ENCODE measurements at places on chromosomes 4 and X. TPM values are rescaled to one million over a fixed set of nuclear protein-coding genes. Genes with fewer than 3 reads are reported as not detected.

The NAP1L2 gene
- not detected for total RNA-seq

The TMPRSS11F gene
- total RNA-seq, result not detected

The CT83 gene
- not detected for total RNA-seq

The SYP gene
- 1.1 TPM for total RNA-seq

The SSX1 gene
- total RNA-seq, result not detected

The ANKRD37 gene
- 6.7 TPM for total RNA-seq

The FGFBP1 gene
- total RNA-seq, result 0.36 TPM

The HMGB3 gene
- 26.7 TPM for total RNA-seq

The CSAG2 gene
- not detected for total RNA-seq

The TMPRSS11D gene
- not detected for total RNA-seq

The SEPTIN11 gene
- 24.7 TPM for total RNA-seq

The CT45A10 gene
- not detected for total RNA-seq

The C4orf54 gene
- not detected for total RNA-seq

The ZDHHC15 gene
- not detected for total RNA-seq

The FRAS1 gene
- total RNA-seq, result 15.2 TPM

The BANK1 gene
- 0.43 TPM for total RNA-seq

The GAB1 gene
- 7.8 TPM for total RNA-seq

The SHOX gene
- total RNA-seq, result not detected

The FAM47A gene
- not detected for total RNA-seq

The APBB2 gene
- 14.4 TPM for total RNA-seq
